ENCODE measurements at places on chromosomes 7 and 10.

DNA sequence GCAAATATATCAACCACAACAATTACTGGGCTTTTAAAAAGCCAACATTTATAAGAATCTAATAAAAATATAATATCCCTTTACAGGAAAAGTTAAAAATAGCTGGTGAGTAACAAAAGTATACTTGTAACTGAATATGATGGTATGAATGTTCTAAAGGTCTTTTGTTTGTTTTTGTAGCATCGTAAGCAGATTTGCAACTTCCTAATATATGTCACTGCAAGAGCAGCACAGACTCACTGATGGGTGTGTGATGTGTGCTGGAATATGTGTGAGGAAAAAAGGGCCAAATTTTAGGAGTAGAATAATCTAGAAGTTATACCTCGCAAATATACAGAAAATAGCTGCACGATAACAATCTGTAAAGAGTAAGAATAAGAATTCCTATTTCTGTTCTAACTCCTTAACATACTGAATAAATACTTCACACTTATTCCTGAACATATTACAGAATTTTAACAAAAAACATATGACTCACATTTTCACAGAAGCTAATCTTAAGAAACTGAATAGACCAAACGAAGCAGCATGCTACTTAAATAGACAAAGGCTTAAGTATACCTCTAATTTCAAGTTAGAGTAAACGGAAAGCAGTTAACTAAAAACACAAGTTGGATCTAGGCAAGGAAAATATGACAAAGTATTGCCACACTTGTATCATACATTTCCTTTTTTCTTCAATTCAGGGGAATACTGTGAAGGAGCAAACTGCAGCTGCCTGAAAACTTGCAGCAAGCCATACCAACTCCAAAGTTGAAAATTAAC lies 9.6 kb downstream of the ETV1 start:
- DNase-seq: peak; percentile 19

DNA sequence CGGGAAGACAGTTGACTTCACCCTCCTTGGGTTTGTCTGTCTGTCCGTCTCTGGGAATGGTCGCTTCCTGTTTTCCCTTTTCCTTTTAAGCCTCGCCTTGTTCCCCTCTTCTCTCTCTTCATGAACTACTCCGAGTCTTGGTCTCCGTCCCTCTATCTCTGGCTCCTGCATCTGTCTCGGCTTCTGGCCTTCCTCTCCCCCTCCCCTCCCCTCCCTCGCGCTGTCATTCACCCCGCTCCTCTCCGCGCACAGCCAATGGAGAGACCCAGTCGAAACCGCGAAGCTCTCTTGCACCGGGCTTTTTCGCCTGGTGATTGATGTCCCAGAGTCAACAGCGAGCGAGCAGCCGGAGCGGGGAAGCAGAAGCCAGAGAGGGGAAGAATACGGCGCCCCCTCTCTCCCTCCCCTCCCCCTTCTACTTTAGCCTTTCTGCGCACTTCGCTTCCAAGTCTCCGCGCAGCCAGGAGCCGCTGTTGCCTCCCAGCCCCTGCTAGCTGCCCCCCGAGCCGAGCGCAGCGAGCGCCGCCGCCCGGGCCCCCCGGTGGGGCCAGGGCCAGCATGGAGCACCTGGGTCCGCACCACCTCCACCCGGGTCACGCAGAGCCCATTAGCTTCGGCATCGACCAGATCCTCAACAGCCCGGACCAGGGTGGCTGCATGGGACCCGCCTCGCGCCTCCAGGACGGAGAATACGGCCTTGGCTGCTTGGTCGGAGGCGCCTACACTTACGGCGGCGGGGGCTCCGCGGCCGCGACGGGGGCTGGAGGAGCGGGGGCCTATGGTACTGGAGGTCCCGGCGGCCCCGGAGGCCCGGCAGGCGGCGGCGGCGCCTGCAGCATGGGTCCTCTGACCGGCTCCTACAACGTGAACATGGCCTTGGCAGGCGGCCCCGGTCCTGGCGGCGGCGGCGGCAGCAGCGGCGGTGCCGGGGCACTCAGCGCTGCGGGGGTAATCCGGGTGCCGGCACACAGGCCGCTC lies at the start of gene TLX1:
Gene TLX1 (plus strand): TSS at position 317 of the 978 bp plus-strand sequence. CDS start 242 bp downstream, at position 559.
- DNase-seq: no peak

DNA sequence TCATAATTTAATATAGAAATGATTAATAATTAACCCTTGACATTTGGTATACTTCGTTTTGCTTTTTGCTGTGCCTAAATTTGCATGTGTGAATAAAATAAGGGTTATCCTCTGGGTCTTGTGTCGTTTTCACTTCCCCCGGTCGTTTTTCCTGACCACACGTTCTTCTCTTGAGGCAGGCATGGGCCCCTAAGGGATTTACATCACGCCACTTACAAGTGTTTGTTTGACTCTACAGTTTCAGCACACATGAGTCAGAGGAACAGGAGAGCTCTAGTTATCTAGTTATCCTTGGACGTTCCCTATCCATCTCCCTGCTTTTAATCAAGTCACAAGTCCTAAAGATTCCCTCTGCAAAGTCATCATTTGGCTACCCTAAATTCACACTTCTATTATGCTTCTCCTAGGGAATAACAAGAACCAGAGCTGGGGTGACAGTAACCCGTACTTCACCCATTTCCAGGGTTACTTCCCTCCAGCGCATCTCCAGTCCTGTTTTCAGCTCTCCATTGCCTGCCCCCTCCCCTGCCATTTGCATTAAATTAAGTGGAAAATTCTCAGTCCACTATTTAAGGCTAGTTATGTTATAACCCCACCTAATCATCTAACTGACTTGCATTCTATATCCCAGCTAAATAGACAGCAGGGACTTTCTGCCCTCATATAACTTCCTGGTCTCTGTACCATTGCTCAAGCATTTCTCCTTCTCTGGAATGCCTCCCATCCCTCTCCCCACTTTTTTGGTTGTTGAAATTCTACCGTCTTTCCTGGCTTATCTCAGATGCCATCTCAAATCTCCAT lies 206.9 kb downstream of the PTEN start:
- no peak for DNase-seq

DNA sequence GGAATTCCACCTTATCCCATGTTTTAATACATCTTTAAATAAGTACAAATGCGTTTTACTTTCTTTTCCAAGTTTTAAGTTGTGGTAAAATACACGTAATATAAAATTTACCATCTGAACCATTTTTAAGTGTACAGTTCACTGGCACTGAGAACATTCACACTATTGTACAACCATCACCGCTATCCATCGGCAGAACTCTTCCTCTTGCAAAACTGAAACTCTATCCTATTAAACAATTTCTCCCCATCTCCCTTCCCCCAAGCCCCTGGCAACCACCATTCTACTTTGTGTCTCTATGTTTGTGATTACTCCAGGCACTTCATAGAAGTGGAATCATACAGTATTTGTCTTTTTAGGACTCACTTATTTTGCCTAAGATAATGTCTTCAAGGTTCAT lies 33.8 kb downstream of the HIP1 start:
- no peak for DNase-seq

GRCh38 chr10:120336911-120337540 lies 120.0 kb upstream of the PLPP4 start:
- peak; percentile 59 for DNase-seq

GRCh38 chr10:20601941-20602461 lies 295.1 kb downstream of the NEBL start:
- no peak for DNase-seq

- DNase-seq: no peak
These were observed 615.2 kb upstream of the FOXK1 start for GRCh38 chr7:4066626-4067475.

DNA sequence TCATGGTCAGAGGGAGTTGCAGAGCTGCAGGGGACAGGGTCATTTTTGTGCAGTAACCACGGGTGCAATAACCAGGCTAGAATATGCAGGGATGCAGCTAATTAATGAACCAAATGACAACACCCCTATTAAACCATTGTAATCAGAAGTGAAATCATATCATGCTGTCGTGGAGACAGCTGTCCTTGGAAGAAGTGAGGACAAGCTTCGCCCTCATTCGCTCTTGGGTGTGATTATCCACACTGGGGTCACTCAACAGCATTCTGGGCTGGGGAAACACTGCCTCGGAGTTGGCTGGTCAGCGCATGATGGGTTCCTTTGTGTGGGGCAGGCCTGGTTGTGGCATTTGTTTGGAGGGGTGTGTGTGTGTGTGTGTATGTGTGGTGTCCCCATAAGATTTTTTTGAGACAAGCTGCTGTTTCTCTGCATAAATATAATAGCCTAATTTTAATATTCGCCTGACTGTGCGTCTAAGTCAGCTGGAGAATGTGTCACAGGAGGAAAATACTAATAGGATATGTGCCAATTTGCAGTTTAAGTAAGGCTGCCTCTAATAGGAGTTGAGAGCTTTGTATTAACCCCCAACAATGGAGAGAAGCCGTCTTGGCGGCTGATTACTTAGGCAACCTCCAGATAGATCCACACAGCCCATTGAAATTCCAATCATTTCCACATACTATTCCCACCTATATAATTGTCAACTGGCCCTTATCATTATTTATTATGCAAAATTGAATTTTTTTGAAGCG lies 149.4 kb downstream of the DNAJB6 start:
- no peak for DNase-seq

GRCh38 chr7:30268586-30268985 lies 15.8 kb upstream of the ZNRF2 start:
- no peak for DNase-seq
